ENCODE measurements at places on chromosomes 4 and X. TPM values are rescaled to one million over a fixed set of nuclear protein-coding genes. Genes with fewer than 3 reads are reported as not detected.

- no peak for DNase-seq
Measured at GRCh38 chr4:76177709-76178108, 29.5 kb upstream of the NUP54 start.

The CXCL10 gene
- not detected for total RNA-seq

The P2RY8 gene
- total RNA-seq = 3.0 TPM

- DNase-seq = no peak
Measured at GRCh38 chr4:80313627-80314026, 21.9 kb upstream of the CFAP299 start.

DNA sequence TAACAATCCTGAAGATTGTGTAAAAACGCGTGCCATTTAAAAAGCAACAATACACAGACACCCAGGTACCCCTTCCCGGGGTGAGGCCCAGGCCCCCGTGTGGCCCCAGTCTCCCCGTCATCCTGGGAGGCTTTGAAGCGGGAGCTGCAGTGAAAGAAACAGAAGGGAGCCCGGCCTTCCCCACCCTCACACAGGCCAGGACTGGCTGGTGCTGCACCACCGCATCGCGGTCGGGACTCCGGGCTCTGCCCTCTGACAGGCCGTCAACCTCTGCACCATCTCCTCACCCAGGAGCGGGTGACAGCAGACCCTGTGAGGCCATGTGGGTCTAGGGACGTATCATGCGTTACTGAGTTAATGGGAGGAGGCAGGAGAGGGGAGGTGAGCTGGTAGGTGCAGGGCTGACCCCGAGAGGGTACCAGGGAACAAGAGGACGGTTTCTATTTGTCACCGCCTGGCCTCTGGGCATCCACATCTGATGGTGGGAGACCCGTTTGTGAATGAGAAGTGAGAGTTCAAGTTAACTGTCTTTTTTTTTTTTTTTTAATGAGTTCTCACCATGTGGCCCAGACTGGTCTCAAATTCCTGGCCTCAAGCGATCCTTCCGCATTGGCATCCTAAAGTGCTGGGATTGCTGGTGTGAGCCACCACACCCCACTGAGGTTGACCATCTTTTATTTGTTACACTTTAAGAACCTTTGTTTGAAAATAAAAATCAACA lies 27.3 kb downstream of the PIGG start:
- DNase-seq = no peak

The UBA6 gene
- total RNA-seq = 52.7 TPM

GRCh38 chr4:38531141-38531727 lies 132.8 kb upstream of the KLF3 start:
- DNase-seq = no peak

The CXorf49 gene
- total RNA-seq = not detected

The STPG2 gene
- not detected for total RNA-seq

- no peak for DNase-seq
Measured at GRCh38 chr4:182978152-182978827, 61.1 kb upstream of the DCTD start.

DNA sequence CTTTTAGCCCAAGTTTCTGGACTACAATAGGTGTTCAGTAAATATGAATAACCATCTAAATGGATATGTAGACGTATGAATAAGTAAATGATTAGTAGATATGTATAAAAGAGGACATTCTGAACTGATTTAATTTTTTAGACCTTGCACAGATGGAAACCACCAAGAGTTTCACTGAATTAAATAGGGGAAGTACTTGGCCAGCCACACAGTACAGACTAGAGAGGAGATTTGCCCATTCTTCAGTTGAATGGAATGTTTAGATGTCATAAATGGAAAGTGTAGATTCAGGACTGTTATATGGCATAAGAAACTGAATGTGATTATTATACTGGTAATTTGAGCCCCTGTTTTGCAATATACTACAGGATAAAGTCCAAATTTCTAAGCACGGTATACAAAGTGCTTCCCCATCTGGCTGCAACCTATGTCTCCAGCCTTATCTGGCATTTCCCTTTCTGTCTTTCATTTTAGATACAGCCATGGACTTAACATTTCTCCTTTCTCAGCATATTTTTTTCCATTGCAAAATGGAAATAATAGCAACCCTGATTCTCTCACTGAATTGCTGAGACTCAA lies 137.8 kb upstream of the HS3ST1 start:
- no peak for DNase-seq

- no peak for DNase-seq
Measured at GRCh38 chr4:88517825-88518224, 5.8 kb downstream of the PYURF start.

DNA sequence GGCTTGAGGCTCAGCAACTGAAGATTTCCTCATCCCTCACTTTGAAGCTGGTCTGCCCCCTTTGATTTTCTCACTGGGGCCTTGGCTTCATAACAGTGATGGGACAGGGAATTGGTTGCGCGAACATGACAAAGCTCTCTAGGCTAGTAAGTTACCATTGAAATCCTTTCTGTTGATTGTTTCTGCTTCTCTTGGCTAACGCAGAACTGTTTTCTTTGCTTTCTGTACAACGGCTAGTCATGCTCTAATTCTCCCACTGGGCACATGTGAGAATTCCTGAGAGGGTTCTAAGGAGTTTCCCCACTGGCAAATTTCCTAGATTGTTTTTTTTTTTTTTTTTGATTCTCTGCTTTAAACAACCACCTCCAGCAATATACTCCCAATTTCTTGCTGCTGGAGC lies 738.6 kb downstream of the PCDH7 start:
- DNase-seq = no peak

The ASB12 gene
- 0.41 TPM for total RNA-seq

The RASGEF1B gene
- 14.1 TPM for total RNA-seq

- no peak for DNase-seq
Measured at GRCh38 chrX:102767287-102767686, 46.7 kb downstream of the GPRASP3 start.

The PLK4 gene
- not detected for total RNA-seq

GRCh38 chrX:27241981-27242380 lies 221.2 kb downstream of the PPP4R3C start:
- no peak for DNase-seq

- no peak for DNase-seq
Measured at GRCh38 chrX:99192421-99192820, 1217.7 kb downstream of the PCDH19 start.
